ENCODE measurements at places on chromosomes 2 and 18. TPM values are rescaled to one million over a fixed set of nuclear protein-coding genes. Genes with fewer than 3 reads are reported as not detected.

SS18 gene
- total RNA-seq, result 51.8 TPM

DPP10 gene
- total RNA-seq, result not detected

LYPD6 gene
- not detected for total RNA-seq

CCDC141 gene
- 4.8 TPM for total RNA-seq

KDSR gene
- total RNA-seq, result 50.5 TPM

IFIH1 gene
- 35.9 TPM for total RNA-seq

SLC16A14 gene
- 1.2 TPM for total RNA-seq

MAB21L4 gene
- total RNA-seq, result not detected

ABCB11 gene
- not detected for total RNA-seq

TNFAIP6 gene
- total RNA-seq, result not detected

TXNL4A gene
- total RNA-seq, result 241 TPM

TUBA4B gene
- total RNA-seq, result not detected

SP9 gene
- total RNA-seq, result not detected

DNA sequence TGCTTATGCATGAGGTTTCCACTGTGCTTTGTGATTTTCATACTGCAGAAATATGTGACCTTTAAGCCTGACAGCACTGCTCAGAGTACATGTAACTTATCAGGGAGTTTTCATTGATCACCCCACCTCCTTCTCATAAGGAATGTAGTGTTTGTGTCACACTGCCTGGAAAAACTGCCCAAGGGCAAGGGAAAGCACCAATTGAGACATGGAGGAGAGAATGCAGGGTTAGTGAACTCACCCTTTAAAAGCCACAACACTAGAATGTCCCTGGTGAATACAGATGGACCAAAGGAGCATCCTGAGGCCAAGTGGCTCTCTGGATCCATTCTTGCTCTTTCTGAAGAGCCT is 147.2 kb upstream of the SPATS2L start:
- DNase-seq, result no peak

DNA sequence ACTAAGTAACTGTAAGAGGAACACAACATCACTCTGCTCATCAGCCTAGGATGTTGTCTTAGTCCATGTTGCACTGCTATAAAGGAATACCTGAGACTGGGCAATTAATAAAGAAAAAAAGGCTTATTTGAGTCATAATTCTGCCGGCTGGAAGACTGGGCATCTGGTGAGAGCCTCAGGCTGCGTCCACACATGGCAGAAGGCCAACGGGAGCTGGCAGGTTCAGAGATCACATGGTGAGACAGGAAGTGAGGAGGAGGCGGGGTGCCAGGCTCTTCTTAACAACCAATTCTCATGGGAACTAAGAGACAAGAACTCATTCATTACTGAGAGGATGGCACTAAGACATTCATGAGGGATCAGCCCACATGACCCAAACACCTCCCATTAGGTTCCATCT is 46.8 kb downstream of the EPG5 start:
- DNase-seq, result no peak

DNA sequence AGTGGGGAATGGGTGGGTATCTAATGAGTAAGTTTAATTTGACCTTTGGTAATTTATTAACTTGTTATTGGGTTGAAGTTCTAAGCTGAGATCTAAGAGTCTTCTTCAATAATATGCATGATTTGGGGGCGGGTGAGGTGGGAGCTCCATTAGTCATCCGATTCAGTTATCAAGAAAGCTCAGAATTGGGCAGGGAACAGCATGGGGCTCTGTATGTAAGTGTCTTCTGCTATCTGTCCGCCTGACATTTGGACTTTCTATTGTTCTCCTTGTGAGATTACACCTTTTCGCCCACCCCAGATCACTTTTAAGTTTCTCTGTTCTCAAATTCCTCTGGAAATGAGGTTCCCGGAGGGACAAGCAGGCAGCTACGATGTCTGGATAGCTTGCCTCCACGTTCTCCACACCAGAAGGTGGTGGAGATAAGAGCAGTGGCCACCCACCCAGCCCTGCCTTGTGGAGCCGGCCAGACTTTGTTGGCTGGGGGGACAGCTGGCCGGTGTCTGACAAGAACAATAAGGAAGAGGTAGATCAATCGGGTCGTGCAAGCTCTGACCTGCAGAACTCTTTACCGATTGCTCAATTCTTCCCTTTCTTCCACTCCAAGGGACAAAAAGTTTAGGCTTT is 75.5 kb upstream of the GATA6 start:
- no peak for DNase-seq

- DNase-seq, result no peak
Observed at GRCh38 chr2:167293943-167294775, 405.9 kb downstream of the XIRP2 start.

- DNase-seq, result no peak
Observed at GRCh38 chr2:48428449-48428848, 101.5 kb upstream of the STON1 start.

DNA sequence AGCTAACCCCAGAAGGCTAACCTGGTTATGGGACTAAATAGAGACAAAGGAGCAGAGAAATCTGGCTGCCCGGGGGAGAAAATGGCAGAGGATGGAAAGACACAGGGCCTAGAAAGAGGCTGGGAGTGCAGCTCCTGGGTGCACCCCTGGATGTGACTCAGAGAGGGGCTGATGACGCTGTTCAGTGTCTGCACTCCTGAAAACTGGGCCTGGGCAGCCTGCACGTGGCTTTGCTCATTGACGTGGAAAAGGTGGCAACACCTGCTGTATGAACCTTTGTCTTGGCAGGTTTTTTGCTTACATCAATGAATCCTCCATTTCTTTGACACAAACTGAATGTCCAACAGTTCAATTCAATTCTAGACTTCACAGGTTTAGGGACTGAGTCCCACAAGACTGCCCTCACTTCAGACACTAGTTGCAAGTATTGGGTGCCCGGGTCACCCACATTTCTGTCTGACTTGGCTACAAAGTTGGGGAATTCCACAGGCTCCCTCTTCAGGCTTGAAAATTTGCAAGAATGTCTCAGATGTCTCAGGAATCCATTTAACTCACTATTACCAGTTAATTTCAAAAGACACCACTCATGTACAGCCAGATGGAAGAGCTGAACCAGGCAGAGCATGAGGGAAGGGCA is 47.3 kb upstream of the PUM2 start:
- DNase-seq, result no peak

GRCh38 chr2:15674637-15675455 is 83.2 kb downstream of the DDX1 start:
- no peak for DNase-seq

DNA sequence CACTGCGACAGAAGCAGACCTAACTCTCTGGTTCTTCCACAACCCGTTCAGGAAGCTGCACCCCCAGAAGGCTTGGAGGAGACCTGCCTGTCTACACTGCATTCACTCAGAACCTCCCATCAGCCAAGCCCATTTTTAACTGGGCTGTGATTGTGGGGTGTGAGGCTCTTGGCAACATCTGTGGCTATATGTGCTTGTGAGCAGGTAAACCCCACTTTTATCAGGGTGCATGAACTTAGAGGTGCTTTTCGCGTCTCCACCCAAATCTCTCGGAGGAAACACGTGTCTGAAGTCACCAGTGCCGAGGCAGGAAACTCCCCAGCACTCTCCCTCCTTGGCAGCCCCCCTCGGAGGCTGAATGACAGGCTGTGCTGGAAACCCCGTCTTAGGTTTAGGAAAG is 158.2 kb upstream of the SALL3 start:
- no peak for DNase-seq

DNA sequence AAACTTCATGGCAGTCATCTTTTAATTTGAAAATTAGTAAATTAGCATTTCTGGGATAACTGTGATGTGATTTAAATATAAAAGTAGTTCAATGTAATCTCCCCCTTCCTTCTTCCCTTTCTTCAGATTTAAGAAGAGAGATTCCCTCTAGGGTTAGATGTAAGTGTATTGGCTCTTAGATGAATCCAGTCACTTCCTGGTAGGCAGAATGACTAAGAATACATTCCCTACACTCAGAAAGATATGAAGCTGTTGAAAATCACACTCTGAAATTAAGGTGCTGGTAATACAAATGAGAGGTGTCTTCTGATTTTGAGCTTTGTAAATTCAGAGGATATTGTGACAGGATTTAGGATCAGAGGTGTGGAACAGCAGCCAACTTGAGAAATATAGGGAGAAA is 71.6 kb downstream of the TDRD15 start:
- DNase-seq, result no peak

- no peak for DNase-seq
Observed at GRCh38 chr18:31677592-31677991, 6.8 kb downstream of the B4GALT6 start.

GRCh38 chr2:75221862-75222261 is 22.5 kb upstream of the TACR1 start:
- no peak for DNase-seq

GRCh38 chr18:22552899-22553460 is 135.3 kb upstream of the CTAGE1 start:
- no peak for DNase-seq

GRCh38 chr2:31475692-31476091 is 61.1 kb upstream of the XDH start:
- DNase-seq, result no peak

- DNase-seq, result no peak
Observed at GRCh38 chr2:14828968-14829367, 196.5 kb downstream of the LRATD1 start.

- DNase-seq, result no peak
Observed at GRCh38 chr2:142223309-142223708, 92.5 kb upstream of the LRP1B start.

DNA sequence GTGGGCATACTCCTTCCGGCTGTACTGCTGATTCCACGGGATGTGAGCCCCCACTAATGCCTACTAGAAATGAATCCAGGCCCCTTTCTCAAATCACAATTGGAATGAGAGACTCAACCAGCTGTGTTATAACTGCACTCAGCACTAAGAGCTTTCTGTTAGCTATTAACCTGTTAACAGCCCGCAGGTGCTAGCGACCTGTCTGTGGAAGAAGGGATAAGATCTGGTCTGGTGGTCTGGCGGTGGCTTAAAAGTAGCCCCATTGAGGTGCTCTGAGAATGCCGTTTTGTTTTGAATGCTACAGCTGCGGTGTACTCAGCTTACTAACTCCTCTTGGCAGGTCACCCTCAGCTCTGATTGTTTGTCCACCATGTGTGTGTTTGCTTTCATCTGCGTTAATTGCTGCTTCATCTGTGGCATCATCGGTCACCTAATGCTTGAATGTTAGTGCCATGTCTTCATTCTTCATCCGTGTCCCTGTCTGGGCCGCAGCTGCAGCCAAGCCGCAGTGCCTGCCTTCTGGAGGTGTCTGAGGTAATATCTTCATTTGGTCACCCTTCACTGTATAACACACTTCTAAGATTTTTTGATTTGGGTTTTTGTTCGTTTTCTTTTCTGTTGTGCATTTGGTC is 16.3 kb downstream of the RAB12 start:
- DNase-seq, result no peak

GRCh38 chr18:80070825-80071224 is 36.6 kb downstream of the RBFA start:
- DNase-seq, result no peak

- no peak for DNase-seq
Observed at GRCh38 chr18:70290482-70291294, 1.8 kb downstream of the SOCS6 start.

- DNase-seq, result no peak
Observed at GRCh38 chr18:44897411-44897810, 216.7 kb downstream of the SETBP1 start.

DNA sequence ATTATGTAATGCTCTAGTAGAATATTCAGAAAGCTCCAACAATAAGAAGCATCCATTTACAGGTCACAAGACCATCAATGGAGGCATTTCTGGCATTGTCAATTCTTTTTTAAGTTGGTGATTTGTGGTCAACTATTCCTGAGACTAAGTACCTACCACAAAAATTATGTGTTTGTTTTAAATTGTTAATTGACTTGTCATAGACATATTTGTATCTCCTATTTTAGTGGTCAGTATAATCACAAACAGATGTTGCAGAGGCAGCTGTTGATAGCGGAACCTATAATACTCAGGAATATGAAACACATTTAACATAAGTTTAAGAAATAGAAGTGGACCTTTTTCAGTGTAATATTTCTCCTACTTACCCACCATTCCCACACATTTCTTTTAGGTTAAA is 430.1 kb downstream of the CCDC85A start:
- no peak for DNase-seq

GRCh38 chr2:66445076-66445924 is 10.4 kb downstream of the MEIS1 start:
- DNase-seq, result no peak

DNA sequence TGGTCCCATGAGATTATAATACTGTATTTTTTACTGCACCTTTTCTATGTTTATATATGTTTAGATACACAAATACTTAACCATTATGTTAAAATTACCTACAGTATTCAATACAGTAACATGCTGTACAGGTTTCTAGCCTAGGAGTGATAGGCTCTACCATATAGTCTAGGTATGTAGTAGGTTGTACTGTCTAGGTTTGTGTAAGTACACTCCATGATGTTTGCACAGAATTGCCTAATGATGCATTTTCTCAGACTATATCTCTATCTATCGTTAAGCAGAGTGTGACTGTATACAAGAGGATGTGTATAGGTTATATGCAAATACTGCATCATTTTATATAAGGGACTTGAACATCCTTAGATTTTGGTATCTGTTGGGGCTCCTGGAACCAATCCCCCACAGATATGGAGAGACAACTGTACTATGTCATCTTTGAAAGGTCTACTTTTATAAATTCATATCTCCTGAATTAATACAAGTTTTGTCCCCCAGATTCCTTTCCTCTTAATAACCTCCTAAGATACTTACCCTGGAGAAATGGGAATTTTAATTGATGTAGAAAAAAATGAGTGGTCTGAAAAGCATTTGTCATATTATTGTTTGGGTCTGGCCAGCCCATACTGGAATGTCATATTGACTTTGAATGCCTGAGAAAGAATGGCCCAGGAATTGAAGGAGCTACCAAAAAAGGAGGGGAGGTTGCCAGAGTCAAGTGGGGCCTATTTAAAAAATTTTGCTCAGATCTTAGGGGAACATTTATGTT is 36.6 kb downstream of the EHBP1 start:
- no peak for DNase-seq

- DNase-seq, result no peak
Observed at GRCh38 chr18:79708412-79708811, 28.8 kb downstream of the CTDP1 start.

DNA sequence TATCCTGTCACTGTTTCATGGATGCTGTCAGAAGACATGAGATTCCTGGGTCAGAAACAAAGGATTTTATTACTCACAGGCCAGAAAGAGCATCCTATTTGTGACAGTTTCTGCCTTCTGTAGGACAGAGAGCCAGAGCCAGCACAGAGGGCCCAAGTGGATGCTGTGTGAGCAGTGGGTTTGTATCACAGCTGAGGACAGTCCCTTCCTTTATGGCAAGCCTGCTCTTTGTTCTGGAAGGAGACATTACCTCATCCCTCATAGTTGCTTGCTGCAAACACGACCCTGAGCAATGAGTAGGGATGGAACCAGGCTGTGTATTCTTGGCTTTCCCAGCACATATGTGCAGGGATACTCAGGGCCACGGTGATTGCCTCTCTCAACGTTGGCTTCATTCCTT is 41.6 kb downstream of the ARHGEF4 start:
- DNase-seq, result no peak

- no peak for DNase-seq
Observed at GRCh38 chr2:176105078-176105729, 1.9 kb upstream of the HOXD11 start.

- no peak for DNase-seq
Observed at GRCh38 chr2:197028230-197028629, 101.7 kb upstream of the PGAP1 start.

GRCh38 chr2:45930396-45930792 is 278.9 kb downstream of the PRKCE start:
- no peak for DNase-seq

GRCh38 chr2:235029054-235029453 is 77.2 kb downstream of the SH3BP4 start:
- no peak for DNase-seq
